Progenitor cell of endocrine pancreas (in vitro differentiated cells): ENCODE measurements at places on chromosomes 7 and 10. TPM values are rescaled to one million over a fixed set of nuclear protein-coding genes. Genes with fewer than 3 reads are reported as not detected.

- no peak for DNase-seq
- peak overlapping the region; percentile 15 for H3K4me3 ChIP-seq
- H3K27ac ChIP-seq, result peak overlapping the region; percentile 22
- H3K36me3 ChIP-seq, result peaks cover 2% of the 10 kb centered on the region
These were observed 858.5 kb downstream of the KCNMA1 start for GRCh38 chr10:76778914-76779795.

DNA sequence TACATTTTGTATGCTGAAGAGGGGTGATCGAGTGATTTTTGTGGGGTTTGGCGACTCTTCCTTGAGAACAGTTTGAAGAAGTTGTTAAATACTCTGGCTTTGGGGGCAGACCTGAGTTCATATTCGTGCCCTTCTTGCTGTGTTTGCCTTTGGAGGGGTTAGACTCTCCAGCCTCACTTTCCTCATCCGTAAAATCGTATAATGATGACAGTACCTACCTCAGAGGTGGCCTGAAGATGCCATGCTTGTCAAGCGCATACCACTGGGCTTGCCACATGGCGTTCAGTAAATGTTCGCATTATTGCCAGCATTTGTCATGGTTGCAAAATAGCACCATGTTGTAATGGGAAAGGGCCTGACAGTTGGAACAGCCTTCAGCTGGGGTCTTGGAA lies 1.3 kb downstream of the STK17A start:
- no peak for DNase-seq
- H3K36me3 ChIP-seq, result no peaks in the 10 kb centered on the region
- no peaks in the 10 kb centered on the region for H3K27me3 ChIP-seq
- peak overlapping the region; percentile 81 for H3K4me3 ChIP-seq
- peaks cover 41% of the 10 kb centered on the region for H3K4me1 ChIP-seq

NEURL1 gene
- 17.6 and 21.5 TPM in 2 replicates for total RNA-seq

DNA sequence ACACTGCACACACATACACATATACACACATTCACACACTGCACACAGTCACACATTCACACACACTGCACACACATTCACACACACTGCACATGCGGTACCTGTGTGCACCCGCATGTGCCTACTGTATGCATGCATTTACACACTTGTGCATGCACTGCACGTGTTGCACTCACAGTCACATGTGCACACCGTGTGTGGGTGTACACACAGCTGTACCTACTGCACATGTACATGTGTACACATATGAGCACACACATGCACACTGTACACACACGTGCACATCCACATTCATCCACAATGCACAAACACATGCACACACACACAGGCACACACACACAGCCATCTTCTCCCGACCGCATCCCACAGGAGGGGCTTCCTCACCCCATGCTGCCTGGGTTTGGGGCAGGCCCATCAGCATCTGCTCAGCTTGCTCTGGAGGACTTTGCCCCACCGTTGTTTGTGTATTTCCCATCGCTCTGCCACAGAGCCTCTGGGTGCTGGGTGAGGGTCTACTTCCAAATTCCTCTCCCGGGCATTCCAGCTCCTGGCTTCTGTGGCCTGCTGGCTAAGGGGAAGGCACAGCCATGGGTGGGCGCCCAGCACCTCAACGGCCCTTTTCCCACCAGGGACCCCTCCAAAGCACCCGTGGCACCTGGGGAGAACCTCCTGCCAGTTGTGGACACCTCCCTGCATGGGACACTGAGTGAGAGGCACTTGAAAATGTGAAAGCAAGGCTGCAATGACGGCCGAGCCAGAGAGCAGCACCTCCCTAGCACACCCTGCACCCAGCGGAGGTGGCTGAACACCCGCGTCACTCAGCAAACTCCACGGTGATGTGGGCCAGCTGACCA lies 324.3 kb downstream of the PTPRN2 start:
- H3K36me3 ChIP-seq, result no peaks in the 10 kb centered on the region
- no peak for DNase-seq
- H3K4me1 ChIP-seq, result peaks cover 2% of the 10 kb centered on the region

- H3K27ac ChIP-seq, result no peak overlapping the region
- H3K4me3 ChIP-seq, result no peak overlapping the region
- DNase-seq, result no peak
These were observed 71.9 kb upstream of the ADARB2 start for GRCh38 chr10:1809139-1809741.

DNA sequence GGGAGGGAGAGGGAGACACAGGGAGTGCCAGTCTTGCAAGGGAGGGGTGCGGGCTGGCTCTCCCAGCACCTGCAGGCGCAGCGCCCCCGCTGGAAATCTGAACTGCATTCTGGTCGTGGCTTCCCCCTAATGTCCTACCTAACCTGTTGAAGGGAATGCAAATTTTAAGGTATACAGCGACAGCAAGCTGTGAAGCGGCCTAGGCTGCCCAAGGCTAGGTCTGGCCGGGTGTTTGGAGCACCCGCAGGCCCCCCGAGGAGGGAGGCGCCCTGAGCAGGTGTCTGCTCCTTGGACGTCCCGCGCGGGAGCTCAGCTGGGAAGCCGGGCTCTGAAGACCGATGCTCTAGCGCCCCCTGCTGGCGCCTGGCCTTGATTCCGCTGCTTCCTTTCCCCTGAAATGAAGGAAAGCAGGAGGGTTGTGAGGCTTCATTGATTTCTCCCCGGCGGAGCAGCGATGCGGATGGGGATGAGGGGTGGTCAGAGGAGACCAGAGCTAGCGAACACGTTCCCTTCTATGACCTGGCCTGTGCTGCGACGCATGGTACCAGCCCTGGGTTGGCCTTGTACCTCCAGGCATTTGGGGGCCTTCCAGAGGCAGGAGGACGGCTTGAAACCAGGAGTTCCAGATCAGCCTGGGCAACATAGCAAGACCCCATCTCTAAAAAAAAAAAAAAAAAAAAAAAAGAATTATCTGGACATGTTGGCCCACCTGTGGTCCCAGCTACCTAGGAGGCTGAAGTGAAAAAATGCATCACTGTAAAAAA lies 601.3 kb downstream of the GALNT17 start:
- no peak overlapping the region for H3K27ac ChIP-seq
- no peaks in the 10 kb centered on the region for H3K36me3 ChIP-seq
- no peaks in the 10 kb centered on the region for H3K4me1 ChIP-seq
- peak; percentile 94 for DNase-seq
- peaks cover 9% of the 10 kb centered on the region for H3K27me3 ChIP-seq

- no peaks in the 10 kb centered on the region for H3K36me3 ChIP-seq
- peaks cover 5% of the 10 kb centered on the region for H3K4me1 ChIP-seq
- no peak for DNase-seq
- H3K27me3 ChIP-seq, result peaks cover 24% of the 10 kb centered on the region
- H3K4me3 ChIP-seq, result no peak overlapping the region
These were observed 17.1 kb upstream of the PRRT4 start for GRCh38 chr7:128378637-128379036.

CFAP70 gene
- 5.3 and 5.6 TPM in 2 replicates for total RNA-seq

GRCh38 chr10:10946801-10947200 lies 70.9 kb upstream of the CELF2 start:
- no peak overlapping the region for H3K4me3 ChIP-seq
- no peak for DNase-seq
- no peak overlapping the region for H3K27ac ChIP-seq
- H3K36me3 ChIP-seq, result peaks cover 3% of the 10 kb centered on the region
- H3K27me3 ChIP-seq, result peaks cover 38% of the 10 kb centered on the region

- peaks cover 35% of the 10 kb centered on the region for H3K36me3 ChIP-seq
- H3K27me3 ChIP-seq, result no peaks in the 10 kb centered on the region
- DNase-seq, result no peak
- H3K4me3 ChIP-seq, result no peak overlapping the region
- peak overlapping the region; percentile 2 for H3K27ac ChIP-seq
These were observed 35.3 kb downstream of the CAPZA2 start for GRCh38 chr7:116897661-116898060.

DNA sequence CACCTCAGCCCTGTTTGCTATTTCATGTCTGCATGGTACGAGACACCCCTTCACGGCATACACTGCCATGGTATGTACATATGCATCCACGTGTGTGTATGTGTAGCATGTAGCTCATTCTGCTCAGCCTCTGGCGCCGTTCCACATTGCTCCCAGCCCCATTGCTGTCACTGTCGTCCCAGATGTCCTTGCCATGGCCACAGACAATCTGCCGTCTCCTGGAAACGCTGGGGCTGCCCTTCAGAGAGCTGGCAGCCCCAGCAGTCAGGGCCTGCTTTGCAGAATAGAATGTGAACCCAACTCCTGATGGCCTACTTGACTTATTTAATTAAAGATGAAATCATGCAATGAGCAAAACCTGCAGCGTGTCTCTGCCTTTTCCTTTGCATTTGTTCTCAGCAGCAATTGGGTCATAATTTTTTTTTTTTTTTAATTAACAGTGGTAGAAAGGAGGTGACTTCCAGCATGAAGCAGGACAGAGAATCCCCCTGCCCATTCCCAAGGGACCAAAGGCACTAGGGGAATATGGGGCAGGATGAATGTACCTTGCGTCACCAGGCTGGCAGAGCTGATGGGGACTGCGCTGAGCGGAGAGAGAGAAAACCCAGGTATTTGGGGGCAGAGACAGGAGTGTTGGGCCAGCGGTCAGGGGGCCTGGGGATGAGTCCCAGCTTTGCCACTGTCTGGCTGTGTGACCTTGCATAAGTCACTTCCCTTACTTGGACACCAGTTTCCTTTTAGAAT lies 49.2 kb downstream of the CHST3 start:
- peaks cover 4% of the 10 kb centered on the region for H3K36me3 ChIP-seq
- DNase-seq, result no peak
- H3K27me3 ChIP-seq, result no peaks in the 10 kb centered on the region
- H3K4me1 ChIP-seq, result peaks cover 19% of the 10 kb centered on the region
